ENCODE measurements at places on chromosomes 11 and 22. TPM values are rescaled to one million over a fixed set of nuclear protein-coding genes. Genes with fewer than 3 reads are reported as not detected.
A peak's percentile ranks its signal among the peaks of the same experiment; 100 is the strongest.

The ZNF74 gene
- 4.1 TPM for total RNA-seq

The HMOX1 gene
- total RNA-seq = not detected

The SMCO4 gene
- total RNA-seq = 6.5 TPM

The GRAP2 gene
- 160 TPM for total RNA-seq

The OR52N5 gene
- not detected for total RNA-seq

The MRGPRE gene
- not detected for total RNA-seq

DNA sequence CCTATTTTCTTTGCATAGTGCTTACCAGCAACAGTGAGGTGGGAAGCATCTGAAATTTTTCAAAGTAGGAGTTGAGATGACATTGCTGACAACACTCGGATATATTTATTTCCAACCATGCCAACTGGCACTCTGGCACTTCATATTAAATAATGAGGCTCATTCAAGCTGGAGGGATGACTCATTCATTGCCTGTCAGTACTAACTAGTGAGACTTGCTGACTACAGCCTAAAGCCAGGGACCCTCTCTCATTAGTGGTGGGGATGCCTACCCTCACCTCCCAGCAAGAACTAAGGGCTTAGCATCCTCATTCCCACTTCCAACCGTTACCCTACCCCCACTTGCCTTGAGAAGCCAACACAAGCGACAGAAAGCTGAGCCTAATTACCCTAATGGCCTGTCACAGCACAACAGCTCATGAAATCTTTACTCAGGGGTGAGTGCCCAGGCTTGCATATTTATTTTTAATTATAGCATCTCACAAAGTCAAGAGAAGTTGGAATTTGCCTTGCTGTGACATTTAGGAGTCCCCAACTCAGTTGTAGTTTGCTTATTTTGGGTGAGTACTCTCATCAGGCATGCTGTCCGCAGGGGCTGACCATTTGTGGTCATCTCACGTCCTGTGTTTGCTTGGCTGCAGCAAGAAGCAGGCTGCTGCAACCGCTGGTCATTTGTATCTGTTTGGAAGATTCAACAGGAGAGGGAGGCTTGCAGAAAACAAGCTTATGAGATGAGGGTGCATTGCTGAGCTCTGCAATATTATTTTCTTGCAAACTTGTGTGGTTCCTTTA, 181.6 kb upstream of the POU2AF2 start:
- H3K27ac ChIP-seq = no peak overlapping the region
- no peaks in the 10 kb centered on the region for H3K4me1 ChIP-seq
- H3K36me3 ChIP-seq = no peaks in the 10 kb centered on the region
- no peak overlapping the region for H3K4me3 ChIP-seq
- DNase-seq = no peak

GRCh38 chr22:19957445-19957844, 15.8 kb upstream of the TXNRD2 start:
- H3K36me3 ChIP-seq = no peaks in the 10 kb centered on the region
- H3K27ac ChIP-seq = no peak overlapping the region
- H3K27me3 ChIP-seq = no peaks in the 10 kb centered on the region
- H3K4me3 ChIP-seq = no peak overlapping the region
- no peaks in the 10 kb centered on the region for H3K4me1 ChIP-seq

DNA sequence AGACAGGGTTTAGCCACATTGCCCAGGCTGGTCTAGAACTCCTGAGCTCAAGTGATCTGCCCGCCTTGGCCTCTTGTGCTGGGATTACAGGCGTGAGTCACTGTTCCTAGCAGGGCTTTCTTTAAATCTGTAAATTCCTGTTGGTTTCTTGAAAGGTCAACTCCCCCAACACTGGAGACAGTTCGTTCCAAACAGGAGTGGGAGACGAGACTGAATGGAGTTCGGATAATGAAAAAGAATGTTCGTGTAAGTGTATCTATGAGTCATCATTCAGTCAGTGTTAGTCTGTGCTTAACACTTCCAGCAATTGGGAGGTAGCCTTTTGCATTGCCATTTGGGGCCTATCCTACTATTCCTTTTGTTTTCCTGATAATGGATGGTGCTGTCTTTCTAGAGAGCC, 10.0 kb upstream of the BACE1-AS start:
- H3K36me3 ChIP-seq = peaks cover 37% of the 10 kb centered on the region
- no peak for DNase-seq
- peak overlapping the region; percentile 95 for H3K4me3 ChIP-seq
- H3K4me1 ChIP-seq = peaks cover 56% of the 10 kb centered on the region
- no peak overlapping the region for H3K27ac ChIP-seq

DNA sequence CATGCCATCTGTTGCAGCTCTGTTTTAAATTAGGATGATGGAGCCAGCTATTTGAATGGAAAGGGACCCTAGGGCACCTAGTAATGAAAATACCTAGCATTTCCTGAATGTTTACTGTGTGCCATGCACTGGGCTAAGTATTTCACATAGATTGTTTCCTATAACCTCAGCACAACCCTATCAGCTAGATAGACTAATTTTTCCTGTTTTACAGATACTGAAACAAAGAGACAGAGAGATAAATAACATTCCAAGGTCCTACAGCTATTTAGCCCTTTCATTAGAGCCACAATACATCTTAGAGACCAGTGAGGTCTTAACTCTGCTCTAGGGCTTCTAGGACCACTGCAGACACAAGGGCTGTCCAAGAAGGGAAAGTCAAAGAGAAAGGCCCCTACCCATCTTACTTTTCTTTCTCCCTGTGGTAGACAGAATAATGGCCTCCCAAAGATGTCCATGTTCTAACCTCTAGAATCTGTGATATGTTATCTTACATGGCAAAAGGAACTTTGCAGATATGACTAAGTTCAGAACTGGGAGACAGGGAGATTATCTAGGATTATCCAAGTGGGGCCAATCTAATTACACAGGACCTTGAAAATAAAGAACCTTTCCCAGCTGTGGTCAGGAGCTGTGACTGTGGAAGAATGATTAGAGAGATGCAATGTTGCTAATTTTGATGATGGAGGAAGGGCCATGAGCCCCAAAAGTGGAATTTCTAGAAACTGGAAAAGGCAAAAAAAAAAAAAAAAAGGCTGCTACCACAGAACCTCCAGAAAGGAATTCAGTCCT, 157.0 kb downstream of the CCDC34 start:
- no peaks in the 10 kb centered on the region for H3K4me1 ChIP-seq
- no peaks in the 10 kb centered on the region for H3K36me3 ChIP-seq
- DNase-seq = no peak
- H3K27ac ChIP-seq = no peak overlapping the region

DNA sequence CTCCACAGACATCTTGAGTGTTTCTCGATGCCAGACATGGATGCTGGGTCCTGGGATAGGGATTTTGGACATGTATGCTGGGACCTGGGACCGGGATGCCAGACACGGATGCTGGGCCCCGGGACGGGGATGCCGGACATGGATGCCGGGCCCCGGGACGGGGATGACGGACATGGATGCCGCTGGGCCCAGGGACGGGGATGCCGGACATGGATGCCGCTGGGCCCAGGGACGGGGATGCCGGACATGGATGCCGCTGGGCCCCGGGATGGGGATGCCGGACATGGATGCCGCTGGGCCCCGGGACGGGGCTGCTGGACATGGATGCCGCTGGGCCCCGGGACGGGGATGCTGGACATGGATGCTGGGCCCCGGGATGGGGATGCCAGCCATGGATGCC, 97.1 kb upstream of the NNMT start:
- H3K27ac ChIP-seq = no peak overlapping the region
- DNase-seq = no peak
- H3K27me3 ChIP-seq = no peaks in the 10 kb centered on the region
- peaks cover 22% of the 10 kb centered on the region for H3K4me1 ChIP-seq
- no peak overlapping the region for H3K4me3 ChIP-seq

DNA sequence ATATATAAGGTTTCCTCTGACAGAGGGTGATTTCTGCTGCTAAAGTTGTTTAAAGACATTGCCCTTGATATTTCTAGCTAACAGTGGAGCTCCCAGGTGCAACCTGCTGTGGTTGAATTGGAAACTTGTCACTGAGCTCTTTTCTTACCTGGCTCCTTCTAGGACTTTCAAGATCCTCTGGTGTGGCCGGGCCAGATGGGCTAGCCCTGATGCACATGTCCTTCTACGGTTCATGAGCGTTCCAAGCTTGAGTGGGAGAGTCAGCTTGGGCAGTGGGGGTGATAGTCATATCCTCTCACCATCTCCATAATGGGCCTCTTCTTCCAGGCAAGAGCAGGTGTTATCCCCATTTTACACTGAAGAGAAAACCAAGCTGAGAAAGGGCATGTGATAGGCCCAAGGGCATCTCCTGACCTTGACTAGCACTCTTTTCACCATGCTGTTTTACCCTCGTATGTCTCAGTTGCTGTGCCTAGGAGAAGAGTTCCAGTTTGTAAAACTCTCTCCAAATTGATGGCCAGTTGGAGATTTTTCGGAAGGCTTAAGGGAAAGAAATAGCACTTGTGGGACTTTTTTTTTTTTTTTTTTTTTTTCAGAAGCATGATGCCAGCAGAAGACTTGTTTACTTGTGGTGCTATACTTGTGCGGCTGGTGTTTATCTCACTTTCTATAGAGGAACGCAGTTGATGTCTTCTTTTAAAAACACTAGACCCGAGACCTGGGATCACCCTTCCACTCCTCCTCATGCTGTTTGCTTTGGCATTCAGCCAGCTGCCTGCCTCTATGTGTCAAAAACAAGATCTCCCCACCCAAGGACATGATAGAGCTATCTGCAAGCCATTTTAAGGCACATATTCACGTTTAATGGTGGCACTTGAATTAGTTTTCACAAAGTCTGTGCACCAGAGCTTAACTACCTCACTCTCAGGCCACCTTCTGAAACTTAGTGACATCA, 32.6 kb downstream of the TEAD1 start:
- H3K27ac ChIP-seq = no peak overlapping the region
- no peak for DNase-seq
- no peaks in the 10 kb centered on the region for H3K4me1 ChIP-seq
- peaks cover 6% of the 10 kb centered on the region for H3K27me3 ChIP-seq
- H3K36me3 ChIP-seq = no peaks in the 10 kb centered on the region

Measured in CD4-positive, CD25-positive, alpha-beta regulatory T cell (primary cell).